Putamen (tissue), 1 donor: ENCODE measurements at places on chromosomes 7 and 10.

GRCh38 chr7:132492823-132493445, 83.3 kb downstream of the PLXNA4 start:
- no peak for DNase-seq

GRCh38 chr10:60444494-60445064, 54.9 kb upstream of the ANK3 start:
- DNase-seq = peak; percentile 56

DNA sequence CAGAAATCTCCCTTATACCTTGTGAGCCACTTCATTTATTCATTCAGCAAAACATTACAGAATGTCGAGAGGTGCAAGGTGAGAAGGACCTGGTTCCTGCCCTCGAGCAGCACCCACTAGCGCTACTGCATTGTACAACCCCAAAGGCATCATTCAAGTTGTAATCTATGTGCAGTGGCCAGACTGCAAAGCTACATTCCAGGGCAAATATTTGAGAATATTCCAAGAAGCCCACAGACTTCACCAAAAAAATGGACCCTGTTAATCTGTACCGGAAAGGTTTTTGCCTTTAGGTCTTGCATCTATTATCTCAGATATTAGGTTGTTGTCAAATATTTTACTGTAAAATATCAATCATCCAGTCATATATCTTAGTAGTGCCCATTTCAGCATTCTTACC, 295.4 kb upstream of the FZD1 start:
- no peak for DNase-seq

- DNase-seq = no peak
These were observed 7.2 kb downstream of the SGCE start for GRCh38 chr7:94648731-94649130.

DNA sequence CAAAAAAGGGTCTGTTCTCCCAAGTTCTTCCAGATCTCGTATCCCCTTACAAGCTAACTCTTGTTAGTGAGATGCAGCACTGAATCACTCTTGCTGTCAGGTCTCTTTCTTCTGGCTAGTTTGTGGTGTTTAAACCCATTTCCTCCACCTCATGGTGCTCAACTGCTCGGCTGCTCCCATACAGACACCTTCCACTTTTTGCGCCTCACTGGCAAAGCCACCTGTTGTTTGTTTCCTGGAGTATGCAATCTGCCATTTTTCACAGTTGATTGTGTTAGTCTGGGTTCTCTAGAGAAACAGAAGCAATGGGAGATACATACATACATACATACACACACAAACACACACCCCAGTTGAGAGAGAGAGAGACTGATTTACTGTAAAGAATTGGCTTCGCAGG, 124.4 kb upstream of the SP8 start:
- no peak for DNase-seq

- DNase-seq = no peak
These were observed 23.5 kb downstream of the NPFFR1 start for GRCh38 chr10:70260259-70260658.

DNA sequence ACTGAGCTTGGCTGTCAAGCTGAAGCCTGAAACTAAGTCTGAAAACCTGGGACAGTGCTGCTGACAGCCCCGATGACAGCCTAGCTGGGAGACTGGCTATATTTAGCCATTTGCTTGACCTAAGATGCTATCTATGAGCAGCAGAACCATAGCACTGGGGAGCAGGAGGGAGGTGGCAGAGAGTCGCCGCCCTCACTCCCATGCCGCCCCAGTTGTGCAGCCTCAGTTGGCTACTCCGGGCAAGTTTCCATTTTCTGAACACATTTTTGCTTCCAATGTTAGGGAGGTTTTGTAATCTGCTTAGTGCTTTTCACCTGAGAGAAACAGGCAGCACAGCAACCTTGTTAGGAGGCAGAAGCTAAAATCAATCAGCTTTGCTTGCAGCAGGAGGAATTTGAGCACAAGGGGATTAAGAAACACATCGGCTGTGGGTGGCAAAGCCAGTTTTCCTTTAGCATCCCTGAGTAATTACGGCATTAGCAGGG, 20.4 kb upstream of the C10orf71 start:
- no peak for DNase-seq

DNA sequence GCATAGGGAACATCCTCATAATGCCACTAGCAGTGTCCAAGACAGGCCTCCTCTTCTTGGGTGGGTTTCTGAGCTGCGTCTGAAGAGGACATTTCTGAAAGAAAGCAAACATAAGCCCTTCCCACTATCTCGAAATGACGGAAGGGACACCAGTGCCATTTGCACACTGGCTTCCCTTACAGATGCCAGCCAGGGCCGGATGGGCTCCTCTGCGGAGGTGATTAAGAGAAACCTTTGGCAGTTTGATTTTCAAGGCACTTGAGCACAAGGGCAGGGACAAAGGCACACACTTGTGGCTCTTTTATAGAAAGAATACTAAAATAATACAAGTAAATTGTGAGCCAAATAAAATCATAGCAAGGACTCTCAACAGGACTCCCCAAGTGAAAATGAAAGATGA, 106.6 kb upstream of the CELF2 start:
- DNase-seq = no peak

GRCh38 chr7:2553831-2554581, 1.3 kb downstream of the BRAT1 start:
- DNase-seq = no peak

GRCh38 chr7:148699024-148699781, 500 bp downstream of the CUL1 start:
- DNase-seq = no peak

DNA sequence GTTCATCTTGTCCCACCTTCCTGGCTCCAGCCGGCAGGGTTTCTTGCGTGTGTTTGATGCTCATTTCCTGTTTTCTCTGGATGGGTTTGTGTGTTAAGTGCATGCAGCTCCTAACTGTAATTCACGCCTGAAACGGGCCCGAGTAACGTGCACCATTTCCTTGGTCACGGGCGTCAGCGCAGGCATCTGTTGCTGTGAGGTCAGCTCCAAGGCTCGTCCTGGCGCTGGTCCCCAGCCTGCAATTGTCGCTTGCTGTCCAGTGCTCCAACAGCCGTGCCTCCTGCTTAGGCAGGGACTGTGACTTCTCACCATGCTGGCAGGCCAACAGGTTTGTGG, 201.1 kb downstream of the GLRX3 start:
- no peak for DNase-seq

GRCh38 chr7:98295467-98296192, 14.1 kb downstream of the BRI3 start:
- DNase-seq = no peak

DNA sequence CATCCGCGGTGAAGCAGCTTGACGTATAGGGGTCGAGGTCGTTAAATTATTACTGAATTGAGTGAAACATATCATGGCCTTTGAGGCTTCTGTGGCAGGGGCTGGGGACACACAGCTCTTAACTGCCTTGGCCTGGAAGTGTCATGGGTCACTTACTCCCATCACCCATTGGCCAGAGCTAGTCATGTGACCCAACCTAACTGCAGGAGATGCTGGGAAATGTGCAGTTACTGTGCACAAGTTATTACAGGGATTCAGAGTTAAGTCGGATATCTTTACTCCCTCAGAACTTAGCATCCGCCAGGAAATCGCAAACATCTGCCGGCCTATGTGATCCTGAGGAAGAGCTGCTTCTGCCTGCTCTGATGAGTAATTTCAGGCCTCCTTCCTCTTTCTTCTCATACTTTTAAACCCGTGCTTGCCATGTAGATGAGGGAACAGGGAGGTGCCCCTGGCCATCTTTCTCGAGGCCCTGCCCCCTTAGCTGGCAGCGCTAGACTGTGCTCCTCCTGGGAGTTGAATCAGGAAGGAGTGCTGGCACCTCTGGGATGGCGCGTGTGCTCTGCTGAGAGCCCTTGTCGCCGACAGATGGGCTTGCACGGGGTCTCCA, 203.6 kb downstream of the TCF7L2 start:
- DNase-seq = no peak

DNA sequence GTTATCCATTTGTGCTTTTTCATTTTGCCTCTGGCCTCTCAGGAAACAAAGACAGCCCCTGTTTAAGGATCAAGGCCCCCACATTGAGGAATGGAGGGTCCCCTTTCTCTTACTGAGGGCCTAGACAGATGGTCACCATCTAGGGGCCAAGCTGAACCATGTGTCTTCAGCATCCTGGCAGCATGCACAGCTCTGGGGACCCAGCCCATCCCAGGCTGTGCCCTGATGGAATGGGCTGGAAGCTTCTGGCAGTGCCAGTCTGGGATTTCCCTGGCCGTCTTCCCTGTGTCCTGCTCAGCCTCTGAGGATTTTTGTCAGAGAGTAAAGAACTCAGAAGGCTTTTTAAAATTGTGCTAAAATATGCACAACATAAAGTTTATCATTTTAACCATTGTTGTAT, 116.8 kb downstream of the ITIH5 start:
- no peak for DNase-seq

- DNase-seq = no peak
These were observed 88.1 kb downstream of the TCERG1L start for GRCh38 chr10:131223422-131223821.

- no peak for DNase-seq
These were observed 375.5 kb downstream of the SORCS1 start for GRCh38 chr10:106788982-106789381.

GRCh38 chr7:128041203-128041602, 10.0 kb upstream of the LRRC4 start:
- DNase-seq = no peak

GRCh38 chr7:74598558-74598957, 59.0 kb upstream of the GTF2I start:
- no peak for DNase-seq

GRCh38 chr10:124345521-124345920, 73.2 kb downstream of the OAT start:
- DNase-seq = no peak

DNA sequence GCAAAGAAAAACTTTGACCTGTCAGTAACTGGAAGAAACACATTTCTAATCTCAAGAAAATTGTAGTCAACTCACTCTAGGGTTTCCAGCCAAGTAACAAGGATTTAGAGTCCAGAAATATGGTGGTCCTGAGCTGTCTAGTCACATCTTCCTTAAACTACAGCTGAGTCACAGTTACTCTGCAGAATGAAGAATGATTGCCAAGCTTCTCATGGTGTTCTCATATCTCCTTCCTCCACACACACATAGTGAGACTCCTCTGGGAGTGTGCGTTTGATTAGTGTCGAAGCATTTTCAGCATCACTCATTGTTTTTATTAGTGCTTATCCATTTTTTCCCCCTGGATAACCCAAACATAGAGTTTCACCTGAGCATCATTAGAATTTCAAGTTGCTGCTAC, 93.1 kb upstream of the CXCL12 start:
- DNase-seq = no peak

GRCh38 chr10:46096446-46096845, 50.4 kb upstream of the MSMB start:
- DNase-seq = no peak

- no peak for DNase-seq
These were observed 19.7 kb downstream of the ADCY1 start for GRCh38 chr7:45593877-45594276.
